B cell (primary cell): ENCODE measurements at places on chromosomes 3 and 15.
A peak's percentile ranks its signal among the peaks of the same experiment; 100 is the strongest.

DNA sequence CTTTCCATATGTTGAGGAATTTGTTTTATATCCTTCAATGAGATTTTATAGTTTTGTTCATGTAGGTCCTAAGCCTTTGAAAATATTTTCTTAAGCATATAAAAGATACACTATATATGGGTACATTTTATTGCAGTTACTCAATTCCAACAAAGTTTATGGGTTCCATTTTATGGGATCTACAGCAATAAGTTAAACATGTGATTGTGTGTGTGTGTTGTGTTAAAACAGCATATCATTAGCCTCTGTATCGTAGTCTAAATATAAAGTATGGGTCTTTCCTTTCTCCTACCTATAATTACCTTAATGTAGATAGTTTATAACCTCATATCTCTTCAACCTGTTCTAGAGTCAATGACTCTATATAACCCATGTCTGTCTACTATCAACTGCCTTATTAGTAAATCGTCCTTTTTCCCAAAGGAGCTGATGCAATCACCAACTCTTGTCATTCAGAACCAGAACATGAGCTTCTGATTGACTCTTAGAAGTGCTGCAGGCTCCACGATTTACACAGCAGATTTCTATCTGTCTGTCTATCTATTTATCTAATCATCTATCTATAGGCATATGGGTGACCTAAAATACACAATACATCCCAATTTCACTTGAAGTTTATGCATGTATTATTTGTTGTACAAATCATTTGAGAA lies 512.6 kb upstream of the CBLB start:
- DNase-seq: no peak

DNA sequence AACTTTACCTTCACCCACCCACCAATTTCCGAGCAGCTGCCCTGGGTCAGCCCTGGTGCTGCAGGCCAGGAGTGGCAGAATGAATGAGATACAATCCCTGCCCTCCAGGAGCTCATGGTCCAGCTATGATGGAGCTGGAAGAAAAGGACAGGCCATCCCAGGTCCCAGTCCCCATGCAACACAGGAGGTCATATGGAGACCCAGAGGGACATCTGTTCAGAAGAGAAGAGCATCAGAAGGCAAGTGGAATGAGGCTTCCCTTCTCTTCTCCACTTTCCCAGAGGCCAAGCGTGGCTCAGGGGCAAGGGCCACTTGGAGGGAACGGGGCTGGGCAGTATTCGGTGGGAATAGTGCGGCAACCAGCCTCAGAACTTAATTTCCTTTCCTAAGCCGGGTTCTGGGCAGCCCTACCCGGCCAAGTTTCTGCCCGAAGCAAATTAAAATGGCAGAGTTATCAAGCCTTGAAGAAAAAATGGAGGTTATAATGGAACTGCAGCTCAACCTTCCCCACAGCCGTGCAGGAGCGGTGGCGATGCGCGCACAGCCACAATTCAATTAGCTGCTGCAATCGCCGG lies 35.9 kb downstream of the TLE3 start:
- no peak for DNase-seq

DNA sequence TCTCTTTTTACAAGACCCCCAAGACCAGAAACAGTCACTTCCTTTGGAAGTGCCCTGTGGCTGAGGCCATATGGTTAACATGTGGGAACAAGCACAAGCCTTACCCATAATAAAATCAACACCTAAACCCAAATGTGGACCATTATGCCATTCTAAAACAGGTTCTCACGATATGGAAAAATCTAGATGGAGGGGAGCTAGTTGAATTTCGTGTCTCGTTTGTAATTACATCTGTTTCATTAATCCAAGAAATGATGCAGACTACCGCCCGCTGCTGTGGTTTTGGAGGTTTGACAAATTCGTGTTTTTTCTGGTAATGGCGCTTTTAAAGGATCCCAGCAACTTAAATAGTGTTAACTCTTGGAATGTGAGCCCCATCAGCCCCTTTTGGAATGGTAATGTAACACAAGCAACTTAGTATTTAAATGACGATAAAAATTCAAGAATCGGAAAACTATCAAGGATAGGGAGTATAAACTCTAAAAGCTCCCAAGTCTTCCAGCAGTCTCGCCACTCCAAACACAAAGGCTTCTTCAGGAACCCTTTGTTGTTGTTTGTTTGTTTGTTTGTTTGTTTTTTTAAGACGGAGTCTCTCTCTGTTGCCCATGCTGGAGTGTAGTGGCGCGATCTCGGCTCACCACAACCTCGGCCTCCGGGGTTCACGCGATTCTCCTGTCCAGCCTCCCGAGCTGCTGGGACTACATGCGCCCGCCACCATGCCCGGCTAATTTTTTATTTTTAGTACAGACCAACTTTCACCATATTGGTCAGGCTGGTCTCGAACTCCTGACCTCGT lies 1.1 kb downstream of the CNBP start:
- DNase-seq: peak; percentile 27

- no peak for DNase-seq
Observed at GRCh38 chr3:168338161-168338560, 242.4 kb upstream of the GOLIM4 start.

DNA sequence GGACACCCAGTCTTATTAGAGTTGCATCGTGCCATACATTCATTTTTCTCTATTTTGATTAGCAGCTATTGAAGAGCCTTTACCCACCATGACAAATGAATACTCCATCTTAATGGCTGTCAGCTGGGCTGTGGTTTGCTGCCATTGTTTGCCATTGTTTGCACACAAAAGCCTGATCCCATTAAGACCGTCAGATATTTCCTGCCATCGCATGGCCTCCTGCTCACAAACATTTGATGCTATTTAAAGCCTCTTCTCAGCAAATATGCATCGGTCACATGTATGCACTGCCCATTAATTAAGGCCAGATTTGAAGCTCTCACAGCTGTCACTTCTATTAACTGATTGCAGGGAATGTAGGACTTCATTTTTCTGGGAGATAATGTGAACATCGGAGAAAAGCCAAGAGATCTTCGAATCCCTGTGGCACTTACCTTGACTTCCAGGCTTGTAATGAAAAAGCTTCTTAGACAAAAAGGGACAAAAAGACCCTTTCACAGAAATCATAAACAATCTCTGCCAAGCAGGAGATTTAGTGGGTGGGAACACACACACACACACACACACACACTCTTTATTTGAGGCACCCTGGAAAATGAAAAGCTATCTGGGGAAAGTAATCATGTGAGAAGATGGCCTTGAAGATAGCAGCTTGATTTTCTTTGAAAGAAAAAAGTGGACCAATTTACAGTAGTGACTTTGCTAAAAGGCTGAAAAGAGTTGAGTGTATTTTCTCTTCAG lies 175.4 kb upstream of the NR2E3 start:
- DNase-seq: no peak

GRCh38 chr3:88231632-88232031 lies 81.9 kb downstream of the C3orf38 start:
- no peak for DNase-seq

- DNase-seq: peak; percentile 78
Observed at GRCh38 chr3:187368251-187369088, at the start of gene RTP4. TSS of gene RTP4 (plus strand) at chr3:187368385. CDS start at chr3:187368442, 57 bp downstream.

DNA sequence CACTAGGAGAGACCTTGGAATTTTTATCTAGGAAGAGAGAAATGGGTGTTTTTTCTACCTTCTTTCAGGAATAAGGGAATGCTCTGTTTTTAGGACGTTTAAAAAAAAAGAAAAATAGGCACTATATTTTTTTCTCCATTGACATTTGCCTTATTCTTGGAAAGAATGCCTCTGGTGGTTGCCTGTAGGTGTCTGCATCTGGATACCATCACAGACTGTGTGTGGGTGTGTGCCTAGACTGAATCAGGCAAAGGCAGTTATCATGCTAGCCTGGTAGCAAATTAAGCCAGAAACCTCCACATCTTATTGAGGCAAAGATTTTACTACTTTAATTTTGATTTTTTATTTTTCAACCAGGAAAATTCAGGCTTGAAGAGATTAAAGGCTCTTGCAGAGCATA lies 513.6 kb upstream of the KCNMB2 start:
- no peak for DNase-seq

GRCh38 chr15:25092661-25093060 lies 137.9 kb downstream of the SNRPN start:
- DNase-seq: no peak

DNA sequence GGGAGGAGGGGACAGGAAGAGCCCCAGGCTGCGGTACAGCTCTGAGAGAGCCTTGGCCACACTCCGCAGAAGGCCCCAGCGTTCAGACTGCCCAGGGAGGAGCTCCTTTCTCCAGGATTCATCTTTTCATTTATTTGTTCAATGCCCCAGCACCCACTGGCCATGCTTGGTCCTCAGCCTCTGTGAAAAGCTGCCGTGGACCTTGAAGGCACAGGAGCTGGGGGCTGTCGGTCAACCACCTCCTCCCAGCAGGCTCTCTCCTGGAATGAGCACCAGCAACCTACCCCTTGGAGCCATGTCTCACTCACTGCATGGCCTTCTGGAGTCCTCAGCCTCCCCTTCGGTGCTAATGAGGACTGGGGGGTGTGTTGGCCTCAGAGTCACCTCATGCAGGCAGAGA lies 21.6 kb upstream of the PRR23E start:
- DNase-seq: no peak

GRCh38 chr3:29280404-29281093 lies at the start of gene RBMS3:
TSS of gene RBMS3 (plus strand) at chr3:29281071.
- peak; percentile 28 for DNase-seq

GRCh38 chr3:126245811-126246727 lies 65.7 kb upstream of the ALDH1L1 start:
- no peak for DNase-seq

DNA sequence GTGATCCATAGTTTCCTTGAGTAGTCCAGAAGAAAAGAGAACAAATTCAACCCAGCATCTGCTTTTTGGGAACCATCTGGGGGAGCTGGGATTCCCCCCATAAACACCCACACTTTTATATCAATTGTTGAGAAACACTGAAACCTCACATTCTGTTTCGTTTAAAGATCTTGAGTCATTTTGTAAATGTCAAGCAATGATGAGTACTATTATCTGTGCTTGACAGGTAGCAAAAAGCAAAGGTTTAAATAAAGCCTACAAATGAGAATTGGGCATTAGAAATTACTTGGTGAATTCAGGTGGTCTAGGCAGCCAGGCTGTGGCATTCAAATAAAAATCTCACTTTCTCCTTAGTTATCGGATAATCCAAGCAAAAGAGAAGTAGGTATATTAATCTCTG lies 75.7 kb downstream of the TMEM266 start:
- no peak for DNase-seq
